ENCODE measurements at places on chromosomes 3 and 15. TPM values are rescaled to one million over a fixed set of nuclear protein-coding genes. Genes with fewer than 3 reads are reported as not detected.

DNA sequence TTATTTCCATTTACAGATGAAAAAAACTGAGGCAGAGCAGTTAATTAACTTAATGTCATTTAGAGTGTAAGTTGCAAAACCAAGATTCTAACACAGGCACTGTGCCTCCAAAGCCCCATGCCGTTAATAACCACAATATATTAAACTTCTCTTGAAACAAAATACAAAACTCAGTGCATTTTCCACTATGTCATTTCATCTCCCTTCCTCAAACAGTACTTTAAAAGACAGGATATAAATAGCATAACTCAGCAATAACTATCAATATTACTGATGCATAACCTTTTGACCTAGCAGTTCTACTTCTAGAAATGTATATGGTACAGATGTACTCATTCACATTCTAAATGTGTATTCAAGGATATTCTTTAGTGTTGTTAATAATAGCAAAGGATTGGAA is 5.1 kb upstream of the TASOR start:
- DNase-seq, result no peak

GRCh38 chr3:197736010-197736490 is 654 bp downstream of the RUBCN start:
- peak; percentile 75 for DNase-seq

SPINK8 gene
- not detected for total RNA-seq

RYR3 gene
- total RNA-seq, result not detected

GP5 gene
- total RNA-seq, result 0.24 TPM

ATP13A5 gene
- total RNA-seq, result not detected
